Pulmonary artery endothelial cell (primary cell): ENCODE measurements at places on chromosomes 16 and 17. TPM values are rescaled to one million over a fixed set of nuclear protein-coding genes. Genes with fewer than 3 reads are reported as not detected.

GRCh38 chr16:3112058-3112880 lies at the start of gene ZNF205:
ZNF205 (plus strand) TSS chr16:3112586; CDS start chr16:3113431, 845 bp downstream.
- no peak for DNase-seq

- DNase-seq: no peak
Measured at GRCh38 chr16:11183951-11184350, 72.1 kb downstream of the SOCS1 start.

DNA sequence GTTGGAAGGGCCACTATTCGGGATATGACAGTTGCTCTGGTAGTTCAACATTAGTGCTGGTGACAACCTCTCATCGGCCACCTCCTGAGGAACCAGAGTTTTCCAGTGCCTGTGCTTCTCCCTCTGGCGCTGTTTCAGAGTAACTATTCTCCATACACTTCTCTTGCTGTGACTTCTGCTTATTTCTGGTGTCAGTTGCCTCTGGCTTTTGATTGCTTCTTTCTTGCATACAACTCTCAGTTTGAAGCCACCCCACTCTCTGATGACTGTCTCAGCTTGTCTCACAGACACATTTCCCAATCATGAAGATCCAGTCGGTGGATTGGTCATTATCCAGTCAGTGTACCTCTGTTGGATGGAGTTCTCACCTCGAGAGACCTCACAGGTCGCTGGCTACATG lies 3.4 kb upstream of the TM4SF5 start:
- no peak for DNase-seq

DNA sequence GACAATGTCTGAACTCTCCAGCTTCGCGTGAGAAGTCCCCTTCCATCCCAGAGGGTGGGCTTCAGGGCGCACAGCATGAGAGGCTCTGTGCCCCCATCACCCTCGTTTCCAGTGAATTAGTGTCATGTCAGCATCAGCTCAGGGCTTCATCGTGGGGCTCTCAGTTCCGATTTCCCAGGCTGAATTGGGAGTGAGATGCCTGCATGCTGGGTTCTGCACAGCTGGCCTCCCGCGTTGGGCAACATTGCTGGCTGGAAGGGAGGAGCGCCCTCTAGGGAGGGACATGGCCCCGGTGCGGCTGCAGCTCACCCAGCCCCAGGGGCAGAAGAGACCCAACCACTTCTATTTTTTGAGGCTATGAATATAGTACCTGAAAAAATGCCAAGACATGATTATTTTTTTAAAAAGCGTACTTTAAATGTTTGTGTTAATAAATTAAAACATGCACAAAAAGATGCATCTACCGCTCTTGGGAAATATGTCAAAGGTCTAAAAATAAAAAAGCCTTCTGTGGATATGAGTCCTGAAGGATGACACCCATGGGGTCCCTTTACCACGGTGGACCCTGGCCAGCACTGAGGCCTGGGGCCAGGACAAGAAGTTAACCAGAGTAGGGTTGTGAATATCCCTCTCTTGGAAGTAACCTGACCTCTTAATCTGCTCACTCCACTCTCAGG lies 10.5 kb upstream of the ITGAD start:
- DNase-seq: no peak

DNA sequence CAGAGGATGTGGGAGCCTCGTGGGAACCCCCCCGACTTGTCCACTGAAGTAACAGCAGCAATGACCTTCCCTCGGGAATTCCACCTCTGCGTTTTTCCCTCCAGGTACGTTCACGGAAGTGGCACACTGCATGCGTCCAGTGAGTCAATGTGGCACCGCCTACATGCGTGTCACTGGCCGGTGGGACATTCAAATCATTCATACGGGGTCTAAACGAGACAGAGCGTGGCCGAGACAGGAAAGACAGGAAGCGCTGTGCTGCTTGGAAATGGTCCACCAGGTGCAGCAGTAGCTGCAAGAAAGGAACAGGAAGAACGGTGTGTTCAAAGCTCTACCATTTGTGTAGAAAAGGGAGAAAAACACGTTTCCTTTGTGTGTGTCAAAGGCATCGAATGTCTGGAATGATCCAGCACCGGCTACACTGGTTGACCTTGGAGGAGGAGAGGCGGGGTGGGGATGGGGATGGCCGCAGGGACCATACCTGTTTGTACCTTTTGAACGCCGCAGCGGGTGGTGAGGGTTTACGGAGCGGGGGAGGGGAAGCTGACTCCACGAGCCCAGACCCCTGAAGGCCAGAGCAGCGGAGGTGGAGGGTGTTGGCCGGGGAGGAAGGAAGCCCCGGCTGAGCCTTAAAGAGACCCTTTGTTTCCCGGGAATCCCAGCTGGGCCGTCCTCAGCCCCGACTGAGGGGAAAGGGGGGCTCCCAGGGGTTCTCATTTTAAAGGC lies 1.7 kb upstream of the PGAP6 start:
- DNase-seq: no peak

DNA sequence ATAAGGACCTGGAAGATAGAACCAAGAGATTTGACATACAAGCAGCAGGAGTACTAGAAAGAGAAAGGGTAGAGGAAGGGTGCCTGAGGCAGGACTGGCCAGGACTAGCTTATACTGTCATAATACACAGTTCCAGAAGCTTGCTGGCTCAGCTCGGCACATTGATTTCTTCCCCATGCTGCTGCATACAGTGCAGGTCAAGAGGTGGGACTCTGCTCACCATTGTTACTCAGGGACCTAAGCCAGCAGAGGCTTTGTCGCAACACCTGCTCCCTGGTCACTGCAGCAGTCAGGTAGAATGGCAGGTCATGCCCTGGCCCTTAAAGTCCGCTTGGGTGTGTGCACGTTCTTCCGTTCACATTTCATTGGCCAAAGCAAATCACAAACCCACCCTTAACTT lies 32.8 kb downstream of the LDHD start:
- DNase-seq: no peak

Gene ZNF629
- 6.1 and 7.8 TPM in 2 replicates for total RNA-seq

Gene HSPB9
- total RNA-seq: not detected in 2 replicates
